ENCODE measurements at places on chromosomes 12 and 14.

- peak; percentile 45 for DNase-seq
Measured at GRCh38 chr14:100827101-100828021, 1.4 kb downstream of the MEG3 start.

GRCh38 chr14:29636870-29637269 lies 290.8 kb downstream of the PRKD1 start:
- no peak for DNase-seq

DNA sequence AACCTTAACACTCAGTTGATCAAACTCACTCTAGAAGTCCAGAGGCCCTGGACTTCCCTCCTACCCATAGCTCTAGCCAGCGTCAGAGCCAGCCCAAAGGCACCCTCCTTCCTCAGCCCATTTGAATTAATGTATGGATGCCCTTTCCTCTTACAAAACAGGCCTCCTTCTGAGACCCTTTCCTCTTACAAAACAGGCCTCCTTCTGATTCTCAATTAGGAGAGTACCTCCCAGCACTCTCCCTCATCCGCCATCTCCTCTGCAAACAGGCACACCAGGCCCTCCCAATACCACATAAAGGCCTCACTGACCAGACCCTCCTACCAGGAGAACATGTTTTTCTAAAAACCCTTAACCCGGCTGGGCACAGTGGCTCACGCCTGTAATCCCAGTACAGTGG lies 65.7 kb downstream of the MOK start:
- DNase-seq = no peak

- peak; percentile 28 for DNase-seq
Measured at GRCh38 chr12:57342207-57342691, 88.6 kb downstream of the R3HDM2 start.

- no peak for DNase-seq
Measured at GRCh38 chr14:22849212-22849819, 12.9 kb downstream of the MMP14 start.
